ENCODE measurements at places on chromosomes 6 and 20. TPM values are rescaled to one million over a fixed set of nuclear protein-coding genes. Genes with fewer than 3 reads are reported as not detected.

DNA sequence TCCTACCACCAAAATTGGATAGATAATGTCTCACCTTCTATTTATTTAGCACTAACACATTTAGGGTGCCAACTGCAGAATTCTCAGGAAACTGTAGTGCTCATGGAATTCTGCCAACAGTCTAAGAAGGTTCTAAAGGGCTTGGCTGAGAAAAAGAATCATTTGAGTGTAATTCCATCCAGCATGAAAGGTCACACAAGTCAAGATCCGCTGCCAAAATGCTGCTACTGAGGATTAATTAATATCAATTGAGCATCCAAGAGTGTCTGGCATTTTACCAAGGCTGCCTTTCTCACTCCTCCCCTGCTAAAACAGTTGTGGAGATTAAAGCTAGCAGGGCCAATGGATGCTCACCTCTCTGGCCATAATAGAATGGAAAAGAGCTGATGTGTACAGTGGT, 112.7 kb downstream of the FHL5 start:
- no peak for DNase-seq

DNA sequence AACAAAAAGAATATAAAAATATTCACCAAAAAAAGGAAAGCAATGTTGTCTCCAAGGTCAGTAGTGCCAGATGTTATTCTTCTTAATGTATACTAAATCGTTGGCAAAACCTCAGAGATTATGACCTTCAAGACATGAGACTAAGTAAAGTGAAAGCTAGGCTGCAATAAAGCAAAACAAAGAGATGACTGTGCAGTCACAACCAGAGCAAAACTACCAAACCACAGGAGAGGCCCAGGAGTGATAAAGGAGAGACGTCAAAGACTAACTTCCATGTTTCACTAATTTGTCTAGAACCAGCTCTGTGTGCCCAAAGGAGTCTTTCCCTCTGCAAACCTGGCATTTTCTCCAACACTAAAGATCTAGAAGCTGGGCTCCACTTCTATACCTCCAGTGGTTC, 155.9 kb upstream of the POU3F2 start:
- DNase-seq: no peak

GRCh38 chr6:149403534-149403933, 3.5 kb downstream of the SUMO4 start:
- no peak for DNase-seq

GRCh38 chr6:54428431-54428830, 120.2 kb downstream of the TINAG start:
- no peak for DNase-seq

DNA sequence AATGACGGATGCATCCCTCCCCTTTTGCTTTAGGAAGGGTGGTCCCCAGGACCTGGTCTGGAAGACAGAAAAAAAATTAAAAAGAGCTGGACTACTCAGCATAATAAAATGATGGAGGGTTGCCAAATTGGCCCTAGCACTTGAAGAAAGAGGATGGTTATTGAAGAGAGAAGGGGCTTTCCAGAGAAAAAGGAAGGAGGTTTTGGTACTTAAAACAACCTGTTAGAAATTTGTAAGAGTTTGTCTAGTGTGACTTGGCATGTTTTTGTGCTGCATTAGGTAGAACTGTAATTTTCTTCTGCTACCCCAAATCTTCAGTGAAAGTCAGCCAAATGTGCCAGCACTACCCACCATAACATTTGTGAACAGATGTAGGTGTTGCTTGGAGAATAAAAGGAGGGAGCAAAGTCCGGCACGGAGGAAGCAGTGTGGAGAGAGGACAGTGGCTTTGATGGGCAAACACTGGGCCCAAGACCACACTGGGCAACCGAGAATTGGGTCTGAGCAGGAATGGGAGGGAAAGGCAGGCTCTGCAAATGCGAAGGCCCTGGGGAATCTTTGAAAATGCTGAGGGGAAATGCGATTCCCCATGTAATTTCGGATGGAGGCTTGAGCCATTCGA, 160.9 kb downstream of the QRSL1 start:
- DNase-seq: no peak

DNA sequence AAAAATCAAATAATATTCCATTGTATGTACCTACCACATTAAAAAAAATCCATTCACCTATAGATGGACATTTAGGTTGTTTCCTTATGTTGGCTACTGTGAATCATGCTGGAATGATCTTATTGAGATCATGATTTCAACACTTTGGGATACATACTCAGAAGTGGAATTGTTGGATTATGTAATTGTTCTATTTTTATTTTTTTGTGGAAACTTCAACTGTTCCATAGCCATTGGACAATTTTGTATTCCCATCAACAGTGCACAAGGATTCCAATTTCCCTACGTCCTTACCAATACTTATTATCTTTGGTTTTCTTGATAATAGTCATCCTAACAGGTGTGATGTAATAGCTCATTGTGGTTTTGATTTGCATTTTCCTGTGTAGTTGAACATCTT, 834.0 kb downstream of the MAFB start:
- no peak for DNase-seq

GRCh38 chr6:102039441-102039840, 645.9 kb downstream of the GRIK2 start:
- DNase-seq: no peak

DNA sequence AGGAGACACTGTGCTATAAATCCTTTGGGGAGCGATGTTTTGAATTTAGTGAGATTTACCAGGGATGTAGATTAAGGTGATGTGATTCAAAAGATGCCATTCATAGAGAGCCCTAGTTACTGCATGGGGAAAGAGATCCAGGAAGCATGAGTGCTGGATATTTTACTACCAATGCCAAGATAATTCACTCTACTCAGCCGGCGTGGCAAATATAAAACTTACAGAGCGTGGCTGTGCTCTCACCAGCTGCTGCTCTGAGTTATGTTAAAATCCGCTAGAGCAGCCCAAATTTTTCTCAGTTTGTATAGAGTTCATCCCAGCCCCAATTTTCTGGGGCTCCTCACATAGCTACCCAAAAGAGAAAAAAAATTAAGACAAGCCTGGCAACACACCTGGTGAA, 48.6 kb downstream of the BFSP1 start:
- no peak for DNase-seq

- no peak for DNase-seq
These were observed 76.3 kb downstream of the FARS2 start for GRCh38 chr6:5337573-5337972.

- DNase-seq: no peak
These were observed 22.0 kb upstream of the PRDM1 start for GRCh38 chr6:106064142-106064541.

E2F1 gene
- total RNA-seq: 0.91 TPM

NKX2-2 gene
- not detected for total RNA-seq

DCDC2 gene
- total RNA-seq: 0.75 TPM

ENPP1 gene
- 51.4 TPM for total RNA-seq

COL11A2 gene
- total RNA-seq: 0.53 TPM

Measured in right lobe of liver (tissue), 6 donors.